Cortex of kidney (tissue), 1 donor: ENCODE measurements at places on chromosomes 1 and 21.

- no peak for DNase-seq
Measured at GRCh38 chr1:206143537-206144172, 26.5 kb upstream of the AVPR1B start.

DNA sequence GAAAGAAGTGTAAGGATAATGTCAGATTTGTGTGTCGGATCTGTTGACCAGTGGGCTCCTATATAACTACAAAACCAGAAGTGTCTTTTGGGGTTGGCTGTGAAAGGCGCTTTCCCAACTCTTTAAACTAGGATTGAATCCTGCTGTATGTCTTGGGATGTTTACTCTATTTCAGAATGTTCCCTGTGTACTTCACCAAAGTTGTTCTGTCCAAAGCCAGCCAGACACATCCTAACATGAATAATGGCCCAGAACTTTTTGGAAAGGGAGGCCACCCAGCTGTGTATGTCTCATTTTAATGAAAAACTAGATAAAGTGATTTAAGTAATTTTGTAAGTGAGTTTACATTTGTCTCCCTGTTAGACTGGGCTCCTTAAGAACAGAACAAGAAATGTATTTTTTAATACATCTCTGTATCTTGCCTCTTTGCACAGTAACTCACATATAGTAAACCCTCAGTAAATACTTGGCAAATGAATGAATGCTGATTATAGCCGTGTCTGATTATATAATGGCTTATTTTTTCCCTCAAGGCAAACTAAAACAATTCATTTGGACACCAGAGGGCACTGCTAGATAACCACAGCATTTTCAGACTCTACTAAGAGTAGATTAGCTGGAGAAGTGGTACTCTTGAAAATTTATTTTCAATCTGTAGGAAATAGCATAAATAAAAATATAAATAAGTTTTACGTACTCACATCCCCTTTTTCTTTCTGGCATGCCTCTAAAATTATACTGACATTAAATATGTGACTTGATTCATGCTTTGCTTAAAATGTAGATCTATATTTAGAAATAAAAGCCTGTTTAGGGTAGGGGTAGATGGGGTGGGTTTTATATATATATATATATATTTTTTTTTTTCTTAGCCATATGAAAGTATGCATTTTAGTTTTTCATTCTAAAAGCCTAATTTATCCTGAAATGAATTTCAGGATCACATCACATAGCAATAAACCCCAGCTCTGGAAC is 23.8 kb downstream of the TSEN15 start:
- no peak for DNase-seq

- DNase-seq = no peak
Measured at GRCh38 chr1:50979937-50980336, 9.9 kb downstream of the CDKN2C start.

GRCh38 chr1:15703562-15703961 is 19.4 kb downstream of the PLEKHM2 start:
- no peak for DNase-seq

GRCh38 chr1:223748773-223749733 is 36.7 kb downstream of the CAPN2 start:
- DNase-seq = no peak

DNA sequence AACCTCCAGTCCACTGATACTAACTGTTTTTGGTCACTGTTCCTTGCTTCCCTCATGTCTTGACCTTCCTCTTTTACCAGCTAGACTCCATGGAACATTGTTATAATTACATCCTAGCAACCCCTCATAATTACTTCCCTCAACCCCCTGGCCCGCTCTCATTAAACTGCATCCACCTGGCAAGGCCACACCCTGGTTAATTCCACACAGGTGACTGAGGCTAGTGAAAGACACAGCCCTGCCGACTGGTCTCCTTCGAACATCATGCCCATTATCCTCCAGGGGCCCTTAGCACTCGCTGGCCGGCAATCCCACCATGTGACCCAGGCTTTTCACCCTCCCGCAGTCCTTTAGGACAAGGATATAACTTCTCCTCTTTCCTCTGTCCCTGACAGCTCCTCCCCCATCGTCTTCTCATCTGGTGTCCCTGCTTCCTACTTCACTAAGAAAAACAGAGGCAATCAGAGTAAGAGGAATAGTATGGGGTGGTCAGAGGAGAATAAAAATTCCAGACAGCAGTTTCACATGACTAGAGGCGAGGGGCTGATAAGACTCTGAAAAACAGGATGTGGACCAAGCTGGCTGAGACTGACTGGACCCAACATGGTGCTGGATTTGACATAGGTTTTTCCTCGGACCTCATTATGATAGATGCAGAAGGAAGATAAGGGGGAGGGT is 8.8 kb upstream of the TENT5B start:
- DNase-seq = no peak

DNA sequence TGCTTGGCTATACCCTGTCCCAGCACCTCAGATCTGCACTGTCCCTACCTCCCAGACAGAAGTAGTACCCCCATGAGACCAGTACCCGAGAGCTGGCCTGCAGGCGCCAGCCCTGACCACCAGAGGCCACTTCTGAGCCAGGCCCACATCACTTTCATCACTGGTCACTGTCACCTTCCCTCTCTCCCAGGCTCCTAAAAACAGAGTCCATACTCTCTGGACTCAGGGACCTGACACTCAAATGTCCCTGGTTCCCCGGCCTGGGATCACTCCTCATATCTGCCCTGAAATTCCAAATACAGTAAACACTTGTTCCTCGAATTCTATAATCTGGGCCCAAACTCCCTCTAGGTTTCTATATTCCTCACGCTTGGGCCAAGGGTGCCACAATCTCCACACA is 18.7 kb downstream of the TMEM53 start:
- no peak for DNase-seq

DNA sequence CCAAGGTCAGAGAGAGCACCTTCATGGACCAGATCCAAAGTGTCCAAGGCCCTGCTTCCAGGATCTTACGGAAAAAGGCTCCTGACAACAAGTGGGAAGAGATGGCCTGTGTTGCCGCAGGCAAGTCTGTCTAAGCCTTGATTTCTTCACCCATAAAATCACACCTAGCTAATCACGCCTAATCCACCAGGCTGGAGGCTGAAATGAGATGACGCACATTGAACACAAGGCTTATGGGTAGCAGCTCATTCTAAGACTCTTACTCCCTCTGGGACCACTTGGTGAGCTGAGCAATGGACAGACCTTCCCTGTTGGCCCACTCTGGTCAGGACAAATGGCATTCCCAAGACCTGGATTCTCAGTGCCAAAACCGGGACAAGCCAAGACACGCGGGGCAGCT is 38.2 kb downstream of the GRIK3 start:
- DNase-seq = no peak

- no peak for DNase-seq
Measured at GRCh38 chr1:70553567-70553956, 142.5 kb downstream of the CTH start.

DNA sequence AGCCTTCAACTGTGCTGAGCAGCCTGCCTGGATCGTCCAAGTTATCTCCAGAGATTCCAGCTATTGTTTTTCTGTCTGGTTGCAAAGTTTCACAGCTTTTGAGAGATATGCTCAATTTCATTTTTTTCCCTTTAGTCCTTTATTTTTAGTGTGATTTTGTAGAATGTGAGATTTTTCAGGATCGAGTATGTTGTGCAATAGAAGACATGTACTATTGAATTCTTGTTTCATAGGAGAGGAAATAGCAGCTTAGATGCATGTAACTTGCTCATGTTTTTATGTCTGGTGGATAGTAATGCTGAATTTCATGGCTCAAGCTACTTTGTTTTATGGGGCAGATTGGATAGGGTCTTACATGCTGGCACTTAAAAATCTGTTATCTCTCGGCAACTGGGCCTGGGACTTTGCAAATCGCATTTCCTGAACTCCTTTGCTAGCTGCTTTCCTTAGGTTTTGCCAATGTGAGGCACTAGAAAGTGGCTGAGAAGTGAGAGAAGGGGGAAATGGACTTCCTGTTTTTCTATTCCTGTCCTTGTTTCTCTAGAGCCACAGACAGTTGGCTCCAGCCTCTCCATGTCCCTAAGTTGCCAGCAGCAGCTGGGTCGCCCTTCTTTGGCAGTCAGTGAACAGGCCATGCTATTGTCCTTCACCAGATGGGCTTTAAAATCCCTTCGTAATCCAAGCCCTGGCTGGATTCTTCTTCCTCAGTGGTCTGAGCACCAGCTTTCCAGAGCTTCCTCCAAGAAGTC is 101.4 kb upstream of the PDE4B start:
- no peak for DNase-seq

GRCh38 chr1:55559842-55560241 is 344.7 kb upstream of the USP24 start:
- DNase-seq = no peak

GRCh38 chr1:218665221-218665620 is 320.1 kb downstream of the TGFB2 start:
- DNase-seq = no peak

GRCh38 chr1:197180252-197180878 is 33.9 kb upstream of the ASPM start:
- DNase-seq = no peak

GRCh38 chr1:16677552-16678431 is 11.0 kb upstream of the RNU1-3 start:
- no peak for DNase-seq

- DNase-seq = no peak
Measured at GRCh38 chr1:221845650-221846371, 103.9 kb upstream of the DUSP10 start.

- no peak for DNase-seq
Measured at GRCh38 chr21:43275421-43276211, 106.8 kb downstream of the CRYAA start.

- no peak for DNase-seq
Measured at GRCh38 chr1:2039251-2039650, 11.0 kb upstream of the PRKCZ start.

- no peak for DNase-seq
Measured at GRCh38 chr1:65998763-65999583, 206.3 kb downstream of the PDE4B start.

GRCh38 chr21:25750085-25750484 is 15.3 kb downstream of the GABPA start:
- no peak for DNase-seq

GRCh38 chr21:29581393-29581792 is 282.7 kb downstream of the BACH1 start:
- no peak for DNase-seq

DNA sequence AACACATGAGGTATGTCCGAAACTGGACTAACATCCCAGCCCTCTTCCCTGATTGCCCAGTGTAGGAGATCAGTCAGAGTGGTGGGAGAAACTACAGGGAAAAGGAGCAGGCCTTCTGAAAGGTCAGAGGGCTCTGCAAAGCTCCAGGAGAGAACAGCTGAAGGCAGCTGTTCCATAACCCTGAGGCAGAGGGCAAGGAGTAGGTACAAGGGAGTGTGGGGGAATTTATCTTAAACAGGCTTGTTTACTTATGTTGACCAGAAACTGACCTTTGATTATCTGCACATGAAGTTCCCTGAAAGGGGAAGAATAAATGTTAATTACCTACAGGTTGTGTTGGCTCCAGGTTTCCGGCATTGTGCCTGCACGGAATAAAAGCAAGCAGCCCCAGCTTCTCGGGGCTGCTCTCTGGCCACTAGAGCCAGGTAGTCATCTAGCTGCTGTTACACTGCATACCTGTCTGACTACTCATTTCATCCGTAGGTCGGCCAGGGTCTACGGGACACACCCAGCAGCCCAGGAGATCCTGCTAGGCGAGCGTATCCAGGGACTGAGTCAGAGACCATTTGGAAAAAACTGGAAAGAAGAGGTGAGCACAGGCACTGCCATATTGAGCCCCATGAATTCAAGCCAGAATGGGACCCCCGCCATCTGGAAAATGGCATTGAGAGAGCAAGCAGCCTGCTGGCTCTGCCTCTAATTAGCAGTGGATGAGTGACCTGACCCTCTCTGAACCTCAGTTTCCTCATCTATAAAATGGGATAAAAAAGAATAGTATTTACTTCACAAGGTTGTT is 14.9 kb upstream of the PAQR7 start:
- no peak for DNase-seq

- no peak for DNase-seq
Measured at GRCh38 chr21:28104346-28104745, 888.3 kb downstream of the LTN1 start.

GRCh38 chr21:42542596-42542995 is 28.9 kb downstream of the SLC37A1 start:
- no peak for DNase-seq

- DNase-seq = no peak
Measured at GRCh38 chr21:36703123-36703522, 4.2 kb downstream of the SIM2 start.

DNA sequence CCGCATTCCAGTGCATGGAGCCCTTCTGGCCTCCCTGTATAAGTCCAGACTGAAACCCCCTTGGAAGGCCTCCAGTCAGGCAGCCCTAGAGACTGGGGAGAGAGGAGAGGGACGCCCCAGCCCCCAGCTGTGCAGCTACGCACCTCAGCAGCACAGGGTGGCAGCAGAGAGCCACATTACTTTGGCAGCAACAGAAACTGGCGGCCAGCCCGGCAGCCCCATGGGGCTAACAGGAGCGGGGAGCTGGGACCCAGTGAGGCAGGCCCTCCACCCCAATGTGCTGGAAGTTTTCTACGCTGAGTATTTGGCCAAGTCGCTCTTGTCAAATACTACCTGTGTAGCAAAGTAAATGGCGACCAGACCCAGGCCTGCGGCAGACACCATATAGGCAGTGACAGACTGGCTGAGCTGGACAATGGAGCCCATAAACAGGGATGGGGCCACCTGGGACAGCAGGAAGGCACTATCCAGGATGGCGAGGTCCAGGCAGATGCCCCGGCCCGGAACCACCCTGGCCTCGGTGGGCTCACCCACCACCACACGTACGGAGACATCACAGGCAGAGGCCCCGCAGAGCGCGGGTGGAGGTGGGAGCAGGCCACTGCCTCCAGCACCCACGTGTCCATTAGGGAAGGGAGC is 21.2 kb downstream of the SLC45A3 start:
- no peak for DNase-seq

DNA sequence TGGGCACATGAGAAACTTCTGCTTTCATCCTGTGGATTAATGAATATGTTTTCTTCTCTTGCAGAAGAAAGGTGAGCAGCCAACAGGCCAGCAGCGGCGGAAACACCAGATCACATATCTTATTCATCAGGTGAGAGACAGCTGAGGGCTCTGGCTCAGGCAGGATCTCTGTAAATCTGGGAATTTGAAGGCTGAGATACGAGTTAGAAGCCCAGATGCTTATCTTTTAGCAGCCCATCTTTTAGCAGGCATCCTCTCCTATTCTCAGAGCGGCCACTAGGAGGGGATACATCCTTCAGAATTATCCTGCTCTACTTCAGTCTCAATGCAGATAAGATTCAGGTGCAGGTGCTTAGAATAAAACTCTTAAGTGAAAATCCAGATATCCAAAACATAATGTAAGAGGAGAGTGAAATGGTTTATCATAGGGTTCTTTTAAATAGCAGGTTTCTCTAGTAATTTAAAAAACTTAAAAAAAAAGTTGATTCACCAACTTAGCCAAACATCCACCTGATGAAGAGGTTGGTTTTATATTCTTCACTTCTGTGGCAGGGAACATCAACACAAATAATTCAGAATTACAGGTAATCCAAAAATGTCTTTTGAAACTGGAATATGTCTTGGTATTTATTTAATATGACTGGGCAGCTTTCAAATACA is 19.3 kb downstream of the SH2D2A start:
- DNase-seq = no peak

DNA sequence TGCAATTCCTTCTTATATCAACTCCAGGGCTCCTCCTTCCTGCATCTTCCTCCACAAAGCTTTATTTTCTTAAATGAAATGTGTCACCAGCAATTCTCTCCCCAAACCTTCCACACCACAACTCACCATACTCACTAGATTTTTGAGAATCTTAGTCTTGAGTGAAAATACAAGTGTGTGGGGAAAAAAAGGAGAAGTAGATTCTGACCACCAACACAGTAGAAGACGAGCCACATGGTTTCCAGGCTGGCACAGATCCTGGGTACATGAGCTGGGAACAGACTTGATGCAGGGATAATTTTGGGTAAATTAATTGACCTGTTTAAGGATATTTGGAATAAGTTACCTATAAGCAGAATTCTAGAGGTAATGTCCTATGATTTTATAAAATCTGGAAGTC is 72.8 kb upstream of the KCNJ15 start:
- no peak for DNase-seq
